Fibroblast of skin of scalp (primary cell): ENCODE measurements at places on chromosomes 7 and 10.

DNA sequence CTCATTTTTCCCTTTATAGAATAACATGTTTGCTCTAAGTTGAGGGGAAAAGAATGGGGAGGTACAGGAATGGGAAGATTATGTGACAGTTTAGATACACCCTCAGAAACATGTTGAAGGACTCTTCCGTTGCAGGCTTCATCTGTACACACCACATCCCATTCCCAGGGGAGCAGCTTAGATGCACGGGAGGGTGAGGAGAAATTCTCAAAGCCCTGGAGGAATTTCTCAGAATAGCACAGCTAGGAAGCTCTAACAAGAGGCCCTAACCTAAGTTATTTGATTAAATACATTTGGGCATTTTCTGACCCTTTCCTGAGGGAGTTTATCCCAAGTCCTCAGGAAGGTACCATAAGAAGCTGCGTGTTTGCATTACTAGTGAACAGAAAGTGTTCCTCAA, 660.2 kb upstream of the IGFBP3 start:
- peak; percentile 90 for DNase-seq

GRCh38 chr10:125061557-125062226, 98.7 kb downstream of the CTBP2 start:
- no peak for DNase-seq

GRCh38 chr7:120743128-120743527, 114.8 kb downstream of the TSPAN12 start:
- no peak for DNase-seq

DNA sequence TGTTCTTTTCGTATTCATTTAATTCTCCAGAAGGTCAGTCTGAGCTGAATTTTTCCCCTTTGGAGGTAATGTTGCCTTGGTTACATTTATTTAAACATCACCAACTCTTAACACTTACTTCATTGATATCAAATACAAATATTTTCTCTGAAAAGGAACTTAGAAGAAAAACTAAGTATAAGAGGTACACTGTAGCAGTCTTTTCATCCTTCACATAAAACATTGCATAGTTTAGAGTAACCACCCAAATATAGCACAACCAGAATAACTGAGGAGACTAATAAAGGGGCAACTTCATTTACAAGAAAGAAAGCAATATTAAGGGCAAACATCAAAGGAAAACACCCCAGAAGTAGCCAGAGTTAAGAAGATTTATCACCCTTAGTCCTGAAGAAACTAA, 1115.0 kb upstream of the POT1 start:
- DNase-seq, result no peak

- DNase-seq, result no peak
Measured at GRCh38 chr7:138223402-138223879, 147.2 kb downstream of the AKR1D1 start.

GRCh38 chr7:134587750-134588149, 38.8 kb downstream of the AKR1B15 start:
- no peak for DNase-seq

DNA sequence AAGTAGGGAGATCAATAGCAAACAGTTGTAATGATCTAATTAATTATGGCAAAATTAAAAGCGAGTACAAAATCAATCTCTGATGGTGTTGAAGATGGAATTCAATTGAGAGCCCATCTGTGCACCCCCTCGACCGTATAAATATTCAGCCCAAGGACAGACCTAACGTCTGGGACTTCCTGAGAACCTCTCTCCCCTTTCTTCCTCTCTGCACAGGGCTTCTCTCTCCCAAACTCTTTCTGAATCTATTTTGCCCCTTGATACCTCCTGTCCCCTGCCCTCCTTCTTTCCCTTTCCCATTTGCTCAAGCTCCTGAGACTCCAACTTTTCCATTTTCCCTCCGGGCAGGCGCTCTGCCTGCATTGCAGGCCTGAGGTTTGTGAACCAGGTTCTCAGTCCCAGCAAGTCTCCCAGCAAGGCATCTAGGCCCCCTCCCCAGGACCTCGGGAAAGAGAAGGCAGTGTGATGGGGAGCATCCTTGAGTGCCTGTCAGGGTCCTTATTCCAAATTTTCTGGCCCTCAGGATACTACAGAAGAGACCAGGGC, 8.5 kb upstream of the PAX2 start:
- no peak for DNase-seq

- DNase-seq, result no peak
Measured at GRCh38 chr10:46304062-46304461, 17.3 kb downstream of the ANTXRL start.

DNA sequence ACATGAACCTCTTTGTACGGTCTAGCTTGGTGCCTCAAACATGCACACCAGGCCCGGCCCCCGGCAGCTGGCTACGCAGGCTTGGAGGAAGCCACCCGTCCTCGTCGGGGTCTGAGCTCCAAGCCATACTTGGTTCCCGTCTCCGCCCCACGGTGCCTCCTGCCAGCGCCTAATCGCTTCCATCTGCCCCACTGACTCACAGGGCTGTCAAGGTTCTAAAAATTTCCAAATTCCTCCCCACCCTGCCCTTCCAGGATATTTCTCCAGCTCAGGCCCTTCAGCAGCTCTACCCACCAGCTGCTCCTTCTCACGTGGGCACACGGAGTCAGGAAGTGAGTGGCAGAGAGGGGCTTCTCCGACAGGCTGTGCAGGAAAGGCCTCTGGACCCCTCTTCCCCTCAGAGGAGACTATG, 38.8 kb downstream of the TMEM270 start:
- peak; percentile 97 for DNase-seq

- DNase-seq, result no peak
Measured at GRCh38 chr7:129557686-129558481, 53.6 kb upstream of the NRF1 start.

- DNase-seq, result peak; percentile 29
Measured at GRCh38 chr7:80827239-80827633, 91.6 kb downstream of the SEMA3C start.

GRCh38 chr7:11505471-11505985, 326.5 kb downstream of the THSD7A start:
- no peak for DNase-seq

GRCh38 chr10:1462032-1462431, 275.3 kb downstream of the ADARB2 start:
- DNase-seq, result no peak

DNA sequence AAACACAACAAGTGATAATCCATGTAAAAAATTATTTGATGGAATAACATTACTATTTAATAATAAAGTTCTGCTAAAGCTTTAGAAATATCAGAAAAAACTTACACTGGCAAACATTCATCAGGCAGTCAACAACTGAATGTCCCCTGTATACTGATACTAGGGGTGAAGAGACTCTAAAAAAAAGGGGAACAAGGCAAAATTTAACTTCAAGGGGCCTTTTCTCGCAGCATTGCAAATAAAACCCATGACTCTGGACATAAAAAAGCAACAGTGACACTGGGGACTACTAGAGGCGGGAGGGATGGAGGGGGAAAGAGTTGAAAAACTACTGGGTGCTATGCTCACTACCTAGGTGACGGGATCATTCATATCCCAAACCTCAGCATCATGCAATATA, 5.8 kb upstream of the IFRD1 start:
- no peak for DNase-seq
